ENCODE measurements at places on chromosomes 7 and 10.

- DNase-seq, result no peak
Observed at GRCh38 chr10:124532106-124532641, 70.6 kb downstream of the LHPP start.

DNA sequence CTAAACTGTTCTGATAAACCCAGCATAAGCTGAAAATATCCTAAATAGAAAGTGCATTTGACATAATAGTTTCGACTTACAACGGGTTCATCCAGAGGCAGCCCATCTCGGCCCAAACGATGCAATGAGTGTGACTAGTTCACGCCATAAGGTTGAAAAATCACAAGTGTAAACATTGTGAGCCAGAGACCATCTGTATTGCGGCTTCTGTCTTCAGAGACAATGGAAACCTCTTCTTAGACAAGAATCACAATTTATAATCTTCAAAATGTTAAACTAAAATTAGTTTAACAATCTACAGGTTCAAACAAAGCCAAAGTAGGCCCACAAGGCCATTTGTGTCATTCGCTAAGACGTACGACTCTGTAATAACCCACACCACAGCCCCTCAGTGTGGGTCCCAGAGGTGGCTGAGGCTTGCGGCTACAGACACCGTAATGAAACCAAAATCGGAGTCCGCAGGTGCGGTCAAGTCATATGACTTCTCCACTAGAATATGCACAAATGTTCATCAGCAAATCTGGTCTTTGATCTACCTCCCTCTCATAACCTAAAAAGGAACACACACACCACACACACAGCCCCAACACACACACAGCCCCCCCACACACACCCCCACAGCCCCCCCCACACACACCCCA lies 81.8 kb downstream of the DIP2C start:
- no peak for DNase-seq

DNA sequence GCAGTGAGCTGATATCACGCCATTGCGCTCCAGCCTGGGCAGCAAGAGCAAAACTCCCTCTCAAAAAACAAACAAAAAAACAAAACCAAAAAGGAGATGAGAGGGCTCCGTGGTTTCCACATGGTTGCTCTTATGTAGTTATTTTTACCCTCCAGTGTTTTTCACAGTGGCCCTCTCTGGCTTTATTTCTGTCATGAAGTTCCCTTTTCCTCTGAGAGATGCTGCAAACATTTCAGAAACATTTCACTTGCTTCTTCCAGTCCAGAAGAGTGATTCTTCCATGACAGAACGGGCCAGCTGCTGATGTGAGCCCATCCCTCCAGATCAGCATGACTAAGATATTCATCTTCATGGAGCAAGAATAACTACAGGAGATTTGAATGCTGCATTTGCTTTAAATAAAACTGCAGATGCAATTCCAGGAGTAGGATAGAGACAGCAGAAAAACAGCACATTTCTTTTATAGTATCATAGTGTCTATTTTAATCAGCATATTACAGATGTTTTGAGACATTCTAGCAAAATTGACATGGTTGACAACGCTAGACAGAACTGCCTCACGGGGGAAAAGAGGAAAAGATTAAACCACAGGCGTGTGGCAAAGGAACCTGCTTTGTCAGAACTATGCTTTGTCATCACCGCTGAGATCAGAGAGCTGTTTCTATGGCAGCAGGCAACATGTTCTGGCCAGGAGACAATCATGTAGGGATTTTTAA lies 40.3 kb downstream of the NRCAM start:
- no peak for DNase-seq

- no peak for DNase-seq
Observed at GRCh38 chr7:129831424-129832058, 121.2 kb downstream of the UBE2H start.

DNA sequence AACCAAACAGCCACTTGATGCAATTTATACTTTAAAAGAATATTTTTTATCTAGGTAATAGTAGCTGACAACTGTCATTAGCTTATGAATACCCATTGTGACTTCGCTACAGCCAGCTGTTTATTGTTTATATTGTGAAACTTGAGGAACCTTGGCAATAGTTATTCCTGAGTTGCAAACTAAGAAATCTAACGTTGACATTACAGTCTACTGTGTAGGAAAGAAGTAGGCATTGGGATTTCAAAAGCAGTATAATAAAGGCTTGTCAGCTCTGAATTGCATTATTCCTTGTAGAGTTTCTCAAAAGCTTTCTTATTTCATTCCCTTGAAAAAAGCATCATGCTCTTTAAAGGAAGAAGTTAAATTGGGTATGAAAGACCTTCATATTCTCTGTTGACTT lies 42.7 kb upstream of the OIT3 start:
- no peak for DNase-seq
